NCI-H1092 (cell line): ENCODE measurements at places on chromosomes 2 and 18.

DNA sequence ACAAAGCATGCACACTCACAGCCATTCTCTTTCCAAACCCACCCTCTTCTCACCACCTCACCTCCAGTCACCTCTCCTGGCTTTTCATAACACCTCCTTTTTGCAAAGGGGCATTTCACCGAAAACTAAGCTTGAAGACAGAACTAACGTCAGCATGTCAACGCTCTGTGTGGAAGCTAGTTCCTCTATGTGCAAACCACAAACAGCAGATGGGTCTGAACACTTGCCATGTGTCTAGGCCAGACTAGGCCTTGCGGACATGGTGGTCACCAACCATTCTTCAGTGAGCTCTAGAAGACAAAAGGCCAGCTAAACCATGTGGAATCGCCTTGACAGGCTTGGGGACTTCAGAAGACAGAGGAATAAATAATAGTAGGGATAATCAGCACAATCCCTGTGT, 148.5 kb downstream of the TXNL1 start:
- no peak for DNase-seq

DNA sequence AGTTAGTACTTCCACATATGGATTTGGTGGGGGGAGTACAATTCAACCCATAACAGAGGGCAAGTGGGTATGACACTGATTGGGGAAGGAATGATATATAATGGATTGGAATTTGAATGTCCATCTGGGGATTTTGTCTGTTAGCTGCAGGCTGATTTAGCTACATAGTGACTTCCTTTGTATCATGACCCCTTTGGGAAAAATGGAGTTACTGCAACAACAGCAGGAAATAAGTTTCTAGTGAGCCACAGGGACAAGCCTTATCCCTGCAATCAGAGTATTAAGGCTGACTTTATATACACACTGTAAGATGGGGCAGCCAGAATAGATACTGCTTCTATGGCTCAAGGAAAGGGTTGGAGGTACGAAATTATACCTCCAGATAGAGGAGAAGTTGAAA, 404.4 kb upstream of the MEIS1 start:
- DNase-seq: no peak

DNA sequence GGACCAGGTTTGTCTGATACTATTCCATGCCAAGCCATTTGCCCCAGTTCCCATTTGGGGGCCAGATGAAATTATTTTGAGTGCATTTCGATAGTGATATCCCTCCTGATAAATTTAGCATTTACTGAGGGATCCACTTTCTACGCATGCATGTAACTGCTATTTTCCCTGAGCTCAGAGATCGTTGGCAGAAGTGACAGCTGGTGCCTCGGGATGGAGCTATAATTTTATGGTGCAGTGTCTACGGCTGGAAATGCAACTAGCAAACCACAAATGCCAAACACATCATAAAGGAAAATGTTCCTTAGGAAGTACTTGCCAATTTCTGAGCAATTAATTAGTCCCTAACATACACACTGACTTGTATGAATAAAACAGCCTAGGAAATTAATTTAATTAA, 254.8 kb downstream of the SLC8A1 start:
- DNase-seq: no peak

GRCh38 chr2:169562519-169562918, 11.1 kb downstream of the FASTKD1 start:
- DNase-seq: no peak

DNA sequence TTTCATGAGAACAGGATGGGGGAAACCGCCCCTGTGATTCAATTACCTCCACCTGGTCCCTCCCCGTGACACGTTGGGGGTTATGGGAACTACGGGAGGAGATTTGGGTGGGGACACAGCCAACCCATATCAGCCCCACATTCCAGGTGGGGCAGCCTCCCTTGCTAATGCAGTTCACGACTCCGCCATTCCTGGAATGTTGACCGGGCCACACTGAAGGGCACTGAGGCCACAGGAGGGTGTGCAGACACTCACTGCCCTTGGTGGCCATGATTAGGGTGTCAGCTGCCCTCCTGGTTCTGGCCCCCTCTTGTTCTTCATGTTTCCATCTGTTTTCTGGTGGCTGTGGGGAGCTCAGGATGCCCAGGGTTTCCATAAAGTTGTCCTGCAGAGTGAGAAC, 176.3 kb downstream of the TWIST2 start:
- no peak for DNase-seq

GRCh38 chr18:75422341-75422910, 5.1 kb downstream of the SMIM21 start:
- no peak for DNase-seq

GRCh38 chr2:175737722-175738361, 264.2 kb downstream of the LNPK start:
- DNase-seq: no peak

DNA sequence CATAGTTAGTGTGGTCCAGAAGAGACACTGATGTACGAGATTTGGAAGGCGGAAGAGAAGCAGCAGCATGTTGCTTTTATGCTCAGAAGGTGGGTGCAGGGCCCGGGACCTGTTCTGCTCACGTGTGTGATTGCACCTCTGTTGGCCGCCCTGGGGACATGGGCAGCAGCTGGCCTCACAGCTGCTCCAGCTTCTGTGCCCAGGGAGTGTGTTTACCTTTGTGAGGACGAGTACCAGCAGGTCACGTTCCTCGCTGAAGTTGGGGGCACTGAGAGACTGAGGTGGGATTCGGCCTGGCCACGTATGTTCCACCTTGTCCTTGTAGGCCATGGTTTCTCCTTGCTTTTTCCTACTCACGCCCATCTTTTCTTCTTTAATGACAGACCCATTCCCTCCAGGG, 86.3 kb downstream of the PMAIP1 start:
- no peak for DNase-seq

GRCh38 chr2:120470041-120470965, 124.4 kb downstream of the INHBB start:
- peak; percentile 2 for DNase-seq

DNA sequence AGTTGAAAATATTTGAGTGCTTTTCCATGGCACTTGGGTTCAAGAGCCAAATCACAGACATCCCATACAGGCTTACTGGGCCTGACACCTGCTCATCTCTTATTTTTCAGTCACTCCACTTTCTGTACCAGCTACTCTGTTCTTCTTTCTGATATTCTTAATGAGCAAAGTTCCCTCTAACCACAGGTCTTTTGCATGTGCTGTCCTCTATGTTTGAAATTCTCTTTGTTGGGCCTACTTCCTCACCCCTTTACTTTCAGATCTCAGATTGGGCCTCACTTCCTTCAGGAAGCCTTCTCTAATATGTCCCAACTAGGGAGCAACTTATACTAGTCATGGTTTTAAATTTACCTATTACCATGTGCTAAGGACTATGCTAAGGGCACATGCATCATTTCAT, 81.8 kb upstream of the RBMS1 start:
- DNase-seq: no peak

DNA sequence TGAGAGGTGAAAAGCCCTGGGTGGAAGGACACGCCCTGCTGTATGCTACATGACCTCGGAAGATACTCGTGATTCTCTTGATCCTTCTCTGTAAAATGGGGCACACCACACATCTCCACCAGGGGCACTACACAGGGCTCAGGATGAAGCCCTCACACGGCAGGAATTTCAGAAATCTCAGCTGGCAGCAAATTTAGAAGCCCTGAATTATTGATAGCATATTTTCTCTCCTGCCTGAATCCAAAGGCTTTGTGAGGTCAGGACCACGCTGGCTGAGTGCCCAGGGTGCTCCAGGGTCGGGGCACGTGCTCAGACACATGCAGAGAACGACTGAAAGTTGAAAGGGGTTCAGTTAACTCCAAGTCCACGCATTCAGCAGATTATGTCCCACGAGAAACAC, 42.1 kb upstream of the GALR1 start:
- DNase-seq: peak; percentile 38

GRCh38 chr2:197543206-197543605, 27.3 kb downstream of the MOB4 start:
- DNase-seq: no peak

DNA sequence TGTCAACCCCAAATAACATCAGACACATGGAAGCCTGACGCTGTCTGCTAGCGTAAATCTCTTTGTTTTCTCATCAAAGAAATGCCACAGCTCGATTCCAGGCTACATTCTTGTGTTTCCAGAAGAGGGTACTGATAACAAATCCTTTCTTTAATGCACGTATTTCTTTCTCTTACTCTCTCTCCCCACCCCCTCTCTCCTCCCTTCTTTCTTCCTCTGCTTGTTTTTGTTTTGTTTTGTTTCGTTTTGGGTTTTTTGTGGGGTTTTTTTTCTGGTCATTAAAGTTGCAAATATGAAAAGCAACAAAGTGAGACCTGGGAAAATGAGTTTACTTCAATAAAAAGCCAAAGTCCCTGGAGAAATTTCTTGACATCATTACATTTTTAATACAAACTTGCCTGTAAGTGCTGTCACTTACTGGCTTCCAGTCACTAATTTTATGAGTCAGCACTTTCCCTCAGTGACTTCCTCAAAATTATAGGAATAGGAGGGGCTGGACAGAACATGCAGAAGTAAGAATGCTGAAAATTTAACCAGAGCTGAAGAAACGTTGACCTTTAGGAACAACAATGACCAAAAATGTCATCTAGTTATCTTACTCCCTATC, 106.7 kb upstream of the NABP1 start:
- DNase-seq: no peak

DNA sequence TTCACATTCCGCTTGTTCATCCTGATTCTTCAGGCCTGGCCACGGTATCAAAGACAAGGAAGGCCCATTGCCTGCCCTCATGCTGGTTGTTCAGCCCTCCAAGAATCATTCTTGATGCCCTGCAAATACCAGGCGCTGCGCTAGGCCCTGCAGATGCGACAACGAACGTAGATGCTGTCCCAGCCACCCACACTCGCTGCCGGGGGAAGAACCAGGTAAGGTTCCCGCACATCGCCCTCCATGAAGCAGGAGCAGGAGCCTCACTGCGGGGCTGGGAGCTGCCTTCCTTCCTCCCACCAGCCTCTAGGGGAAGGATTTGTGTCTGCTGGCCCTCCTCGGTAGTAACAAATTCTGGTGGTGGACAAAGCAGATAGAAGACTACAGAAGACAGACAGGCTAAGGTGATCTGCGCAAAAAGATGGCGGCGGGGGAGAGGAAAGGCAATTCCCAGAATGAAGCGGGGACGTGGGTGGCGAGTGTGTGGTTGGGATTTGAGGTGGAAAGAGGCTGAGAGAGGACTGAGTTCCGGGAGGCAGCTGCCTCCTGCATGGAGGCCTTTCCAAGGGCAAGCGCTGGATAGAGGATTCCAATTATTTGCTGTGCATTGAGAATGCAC, 19.8 kb upstream of the GPR55 start:
- DNase-seq: no peak

- no peak for DNase-seq
Observed at GRCh38 chr2:52054824-52055223, 1022.9 kb upstream of the NRXN1 start.

GRCh38 chr2:861655-862354, 88.8 kb upstream of the SNTG2 start:
- DNase-seq: no peak

DNA sequence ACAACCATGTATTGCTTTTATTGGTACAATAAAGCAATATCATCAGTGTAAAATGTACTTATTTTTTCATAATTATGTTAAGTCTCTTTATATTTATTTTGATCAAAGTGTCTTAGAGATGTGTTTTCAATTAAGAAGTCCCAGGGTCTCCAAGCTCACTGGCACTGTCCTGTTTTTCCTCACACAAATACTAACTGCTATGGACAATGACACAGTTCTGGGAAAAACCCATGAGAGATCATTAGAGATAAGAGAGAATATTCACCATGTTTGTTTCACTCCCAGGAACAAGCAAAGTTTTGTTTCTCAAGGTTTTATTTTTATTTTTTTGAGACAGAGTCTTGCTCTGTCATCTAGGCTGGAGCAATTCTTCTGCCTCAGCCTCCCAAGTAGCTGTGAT, 38.7 kb downstream of the E2F6 start:
- no peak for DNase-seq

- no peak for DNase-seq
Observed at GRCh38 chr2:64587561-64587960, 63.4 kb downstream of the AFTPH start.

DNA sequence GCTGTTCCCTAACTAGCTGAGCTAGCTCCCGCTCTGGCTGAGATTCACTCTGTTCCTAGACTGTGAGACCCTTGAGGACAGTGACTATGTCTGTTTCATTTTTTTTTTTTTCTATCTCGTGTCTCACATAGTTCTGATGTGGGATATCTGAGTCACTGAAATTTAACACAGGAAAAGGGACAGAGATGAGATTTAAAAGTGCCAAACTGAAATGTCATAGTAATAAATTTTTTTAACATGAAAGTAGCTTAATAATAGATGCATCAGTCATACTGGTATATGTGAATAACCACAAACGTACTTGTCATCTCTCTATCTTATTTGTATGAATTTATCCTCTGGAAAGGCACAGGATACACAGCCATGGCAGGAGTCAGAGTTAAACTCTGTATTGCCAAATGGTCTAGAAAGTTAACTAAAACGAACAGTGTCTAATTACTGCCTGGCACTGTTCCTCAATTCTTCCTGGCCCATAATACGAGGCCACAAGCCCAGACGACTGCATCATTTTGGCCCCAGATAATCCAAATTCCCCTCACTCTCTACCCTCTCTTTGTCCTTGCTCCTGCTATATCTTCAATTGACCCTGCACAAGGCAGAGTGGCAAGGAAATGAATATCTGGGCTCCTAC, 87.5 kb downstream of the SATB2 start:
- DNase-seq: no peak

- no peak for DNase-seq
Observed at GRCh38 chr2:132729522-132729921, 59.5 kb upstream of the LYPD1 start.

- DNase-seq: no peak
Observed at GRCh38 chr2:20571231-20571630, 79.7 kb downstream of the HS1BP3 start.

DNA sequence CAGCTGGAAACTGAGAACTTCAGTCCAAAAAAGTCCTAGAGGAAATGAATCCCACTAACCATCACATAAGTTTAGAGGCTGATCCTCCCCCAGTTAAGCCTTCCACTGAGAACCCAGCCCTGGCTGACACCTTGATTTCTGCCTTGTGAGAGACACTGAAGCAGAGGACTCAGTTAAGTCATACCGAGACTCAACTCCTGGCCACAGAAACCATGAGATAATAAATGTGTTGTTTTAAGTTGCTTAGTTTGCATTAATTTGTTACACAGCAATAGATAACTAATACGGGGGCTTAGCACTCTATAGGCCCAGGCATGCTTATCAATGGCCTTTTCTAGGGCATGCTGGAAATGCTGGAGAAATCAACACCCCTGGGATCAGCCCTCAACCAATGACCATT, 3.4 kb upstream of the ADD2 start:
- DNase-seq: no peak

- no peak for DNase-seq
Observed at GRCh38 chr2:223558970-223559369, 43.2 kb downstream of the SCG2 start.
